Stimulated activated CD8-positive, alpha-beta memory T cell treated with anti-CD3 and anti-CD28 coated beads, Interleukin-4, amount 100 ng/mL, for 1 hour (primary cell): ENCODE measurements at places on chromosomes 5 and 9.

DNA sequence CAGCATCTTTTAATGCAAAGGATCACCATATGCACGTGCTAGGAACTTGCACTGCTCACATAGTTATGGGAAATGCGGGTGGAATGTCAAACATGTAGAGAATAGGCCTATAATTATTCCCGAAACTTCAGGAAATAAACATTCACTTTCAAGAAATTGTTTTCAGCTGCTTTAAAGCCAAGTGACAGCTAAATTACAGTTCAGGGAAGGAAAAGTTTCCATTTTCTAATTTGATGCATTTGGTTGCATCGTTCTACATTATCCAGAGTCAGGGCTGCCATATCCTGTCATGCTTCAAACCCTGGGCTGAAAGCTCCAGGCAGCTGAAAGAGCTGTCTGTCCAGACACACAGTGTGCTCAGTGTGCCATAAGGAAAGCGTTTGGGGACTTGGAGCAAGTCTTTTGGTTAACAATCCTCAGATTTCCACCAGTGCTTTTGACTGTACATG is 518.1 kb downstream of the CSNK1G3 start:
- no peak for DNase-seq

- DNase-seq, result no peak
These were observed 3.4 kb downstream of the PDLIM4 start for GRCh38 chr5:132260714-132261551.

DNA sequence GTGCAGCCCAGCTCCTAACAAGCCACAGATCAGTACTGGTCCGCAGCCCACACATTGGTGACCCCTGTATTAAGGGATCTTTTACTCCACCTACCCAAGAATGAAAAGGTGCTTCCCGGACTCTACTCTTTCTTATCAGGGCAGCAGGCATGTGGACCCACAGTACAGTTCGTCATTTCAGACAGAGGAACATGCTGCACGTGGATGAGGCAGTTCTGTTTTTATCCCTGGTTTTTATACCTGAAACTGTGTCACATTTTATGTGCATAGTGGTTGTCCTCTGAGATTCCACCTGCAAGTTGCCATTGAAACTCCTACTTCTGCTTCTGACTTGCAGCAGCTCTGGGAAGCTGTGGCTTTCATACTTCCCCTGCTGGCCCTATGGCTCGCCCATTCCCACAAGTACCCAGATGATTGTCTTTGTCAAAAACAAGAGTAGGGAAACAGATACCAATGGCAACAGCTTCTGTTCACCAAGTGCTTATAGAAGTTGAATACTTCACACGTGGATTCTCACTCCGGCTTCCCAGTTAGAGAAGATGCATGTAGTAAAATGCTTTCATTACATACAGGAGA is 208.0 kb downstream of the TRIO start:
- DNase-seq, result no peak

DNA sequence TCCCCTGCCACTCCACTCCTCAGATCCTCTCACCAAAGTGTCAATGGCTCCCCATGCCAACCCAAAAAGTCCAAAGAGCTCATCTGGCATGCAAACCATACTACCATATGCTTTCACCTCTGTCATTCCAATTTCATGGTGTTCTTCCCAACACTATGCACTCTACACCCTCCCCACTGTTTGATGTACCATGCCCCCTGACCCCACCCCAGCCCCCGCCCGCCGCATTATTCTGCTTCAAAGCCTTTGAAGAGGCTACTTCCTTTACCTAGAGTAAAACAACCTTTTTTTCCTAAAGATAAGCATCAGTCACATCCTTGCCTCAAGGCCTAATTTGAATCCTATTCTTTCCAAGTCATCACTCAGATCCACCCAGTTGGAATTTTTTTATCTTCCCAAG is 226.3 kb downstream of the DEPDC1B start:
- DNase-seq, result no peak

- DNase-seq, result no peak
These were observed 94.5 kb upstream of the CD180 start for GRCh38 chr5:67291066-67291465.

DNA sequence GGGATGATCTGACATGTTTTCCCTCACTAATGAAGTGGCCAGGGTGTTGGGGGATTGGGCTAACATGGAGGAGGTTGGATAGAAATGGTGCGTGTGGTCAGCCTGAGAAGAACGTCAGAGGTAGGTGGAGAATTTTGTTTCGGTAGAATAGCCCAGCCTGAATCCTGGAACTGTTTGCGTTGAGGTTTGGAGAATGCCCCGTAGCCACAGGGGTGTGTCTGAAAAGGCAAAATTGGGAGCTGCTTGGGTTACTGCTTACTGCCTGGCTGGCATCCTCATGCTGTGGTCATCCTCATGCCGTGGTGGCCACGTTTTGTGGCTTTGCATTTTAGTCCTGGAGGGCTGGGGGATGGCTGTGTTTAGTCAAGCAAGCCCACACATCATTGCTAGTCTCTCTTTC is 236.9 kb downstream of the GOLPH3 start:
- DNase-seq, result no peak

DNA sequence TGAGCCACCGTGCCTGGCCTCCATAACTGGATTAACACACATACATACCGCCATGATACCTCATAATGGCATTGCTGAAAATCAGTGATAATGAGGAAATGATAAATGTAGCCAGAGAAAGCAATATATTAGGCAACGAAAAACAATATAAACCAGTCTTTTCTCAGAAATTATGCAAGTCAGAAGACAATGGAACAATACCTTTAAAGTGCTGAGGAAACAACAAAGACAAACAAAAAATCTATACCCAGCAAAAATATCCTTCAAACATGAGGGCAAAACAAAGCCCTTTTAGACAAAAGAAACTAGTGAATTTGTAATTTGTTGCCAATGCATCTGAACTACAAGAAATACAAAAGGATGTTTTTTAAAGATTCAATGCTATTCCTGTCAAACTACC is 98.2 kb upstream of the TNFAIP8 start:
- DNase-seq, result no peak

DNA sequence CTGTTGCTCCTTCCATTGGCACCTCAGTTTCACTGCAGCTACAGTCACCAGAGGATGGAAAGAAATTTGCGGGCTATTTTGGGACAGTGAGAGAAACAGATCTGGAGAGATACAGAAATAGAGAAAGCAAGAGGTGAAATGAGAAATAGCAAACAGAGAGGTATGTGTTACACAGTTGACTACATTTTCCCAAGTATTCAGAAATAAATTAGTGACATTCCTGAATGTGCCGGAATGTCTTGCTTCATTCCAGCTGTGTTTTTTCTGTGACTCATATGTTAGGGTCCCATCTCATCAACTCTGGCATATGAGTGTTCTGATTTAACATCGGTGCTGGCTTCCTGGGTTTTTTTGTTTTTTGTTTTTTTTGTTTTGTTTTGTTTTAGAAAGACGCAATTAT is 63.8 kb upstream of the ZNF462 start:
- DNase-seq, result no peak

GRCh38 chr5:132392978-132393825 is 23.7 kb downstream of the SLC22A5 start:
- DNase-seq, result no peak

- DNase-seq, result no peak
These were observed 2.3 kb upstream of the IRX2 start for GRCh38 chr5:2753452-2754420.

- DNase-seq, result no peak
These were observed 106.3 kb downstream of the HOMER1 start for GRCh38 chr5:79407591-79407990.

- DNase-seq, result no peak
These were observed 2051.3 kb upstream of the CDH9 start for GRCh38 chr5:29089591-29090130.

- DNase-seq, result no peak
These were observed 100.0 kb downstream of the ZSWIM6 start for GRCh38 chr5:61431923-61432620.

GRCh38 chr5:44809956-44810420 is 1.2 kb downstream of the MRPS30 start:
- no peak for DNase-seq

DNA sequence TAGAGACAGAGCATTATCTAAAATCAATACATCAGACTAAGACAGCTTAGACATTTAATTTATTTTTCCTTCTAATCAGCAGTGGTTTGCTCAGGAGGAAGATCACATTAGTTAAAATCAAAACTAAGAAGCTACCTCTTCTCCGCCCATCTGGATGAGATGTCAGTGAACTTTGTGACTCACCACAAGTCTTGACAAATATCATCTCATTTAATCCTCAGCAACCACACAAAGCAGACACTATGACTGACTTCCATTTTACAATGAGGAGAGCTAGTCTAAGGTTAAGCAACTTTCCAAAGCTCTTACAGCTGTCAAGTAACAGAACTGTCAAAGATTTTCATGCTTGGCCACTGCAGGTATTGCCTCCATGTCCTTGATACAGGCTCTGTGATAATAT is 289.5 kb downstream of the DEPDC1B start:
- no peak for DNase-seq

GRCh38 chr9:13083963-13084528 is 195.4 kb downstream of the MPDZ start:
- no peak for DNase-seq

GRCh38 chr5:45274241-45274640 is 421.9 kb downstream of the HCN1 start:
- no peak for DNase-seq

DNA sequence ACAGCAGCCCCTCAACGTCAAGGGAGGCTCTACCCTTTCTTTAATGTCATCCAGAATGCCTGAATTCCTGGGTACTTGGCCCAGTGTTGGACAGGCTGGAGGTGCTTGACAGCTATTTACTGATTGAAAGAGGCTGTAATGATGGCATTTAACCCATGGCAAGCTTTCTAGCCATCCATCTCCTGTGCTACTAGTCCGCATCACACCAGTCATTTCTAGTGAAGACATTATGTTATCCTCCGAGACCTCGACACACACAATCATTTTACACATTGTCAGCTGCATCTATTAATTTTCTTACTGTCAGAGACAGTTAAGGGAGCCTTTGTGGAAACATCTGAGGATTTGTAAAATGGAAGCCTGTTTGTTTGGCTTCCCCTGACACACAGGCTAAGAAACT is 149.3 kb upstream of the FSTL4 start:
- no peak for DNase-seq

- peak; percentile 53 for DNase-seq
These were observed 6.9 kb downstream of the NOL6 start for GRCh38 chr9:33466565-33467495.

GRCh38 chr9:89743573-89744254 is 138.9 kb downstream of the GADD45G start:
- peak; percentile 21 for DNase-seq

DNA sequence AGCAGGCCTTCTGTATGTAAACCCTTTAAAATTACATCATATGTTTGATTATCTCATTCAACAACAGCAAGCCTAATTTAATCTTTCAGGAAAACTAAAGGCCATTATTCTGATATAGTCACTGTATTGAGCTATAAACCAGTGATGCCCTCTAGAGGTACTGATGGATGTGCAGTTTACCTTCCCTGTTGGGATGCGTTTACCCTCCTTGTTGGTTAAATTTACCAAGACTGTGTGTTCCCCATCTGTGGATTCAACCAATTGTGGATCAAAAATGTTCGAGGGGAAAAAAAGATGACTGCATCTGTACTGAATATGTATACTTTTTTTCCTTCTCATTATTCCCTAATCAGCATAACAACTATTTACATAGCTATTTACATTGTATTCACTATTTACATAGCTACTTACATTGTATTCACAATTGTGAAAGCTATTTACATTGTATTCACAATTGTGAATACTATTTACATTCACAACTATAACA is 3.7 kb upstream of the BAAT start:
- DNase-seq, result no peak

DNA sequence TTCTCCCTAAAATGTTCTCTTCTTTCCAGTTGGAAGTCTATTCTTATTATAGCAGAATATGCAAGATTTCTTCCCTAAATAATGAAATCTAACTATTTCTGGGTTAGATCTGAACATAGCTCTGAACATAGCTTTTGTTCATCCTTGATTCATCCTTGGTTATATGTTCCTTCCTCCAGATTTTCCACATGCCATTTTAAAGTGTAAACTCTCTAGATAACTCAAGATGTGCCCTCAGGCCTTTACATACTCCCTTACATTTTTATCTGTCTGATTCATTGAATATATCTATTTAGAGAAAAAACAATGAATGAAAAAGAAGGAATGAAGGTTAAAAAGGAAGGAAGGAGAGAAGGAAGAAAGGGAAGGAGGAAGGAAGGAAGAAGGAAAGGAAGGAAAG is 100.9 kb downstream of the FBXO38 start:
- no peak for DNase-seq

- no peak for DNase-seq
These were observed 67.6 kb downstream of the TLE4 start for GRCh38 chr9:79639354-79639753.

DNA sequence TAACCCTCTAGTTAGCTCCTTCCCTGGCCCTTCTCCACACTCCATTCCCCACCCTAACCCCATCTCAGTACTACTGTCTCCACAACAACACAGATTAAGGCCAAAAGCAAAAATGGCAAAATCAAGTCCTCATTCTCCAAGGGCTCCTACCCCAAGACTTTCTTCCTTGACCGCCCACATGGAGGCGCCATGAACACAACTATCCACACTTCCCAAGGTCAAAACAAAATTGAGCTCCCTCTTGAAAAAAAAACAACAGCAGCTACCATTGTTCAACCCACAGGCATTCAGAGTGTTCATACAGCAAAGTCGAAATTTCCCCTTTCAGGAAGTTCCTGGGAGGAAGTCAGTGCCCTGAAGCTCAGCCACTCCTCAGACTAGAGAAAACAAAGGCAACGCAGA is 54.4 kb downstream of the GNAQ start:
- peak; percentile 34 for DNase-seq

GRCh38 chr9:7316967-7317366 is 482.6 kb downstream of the DMAC1 start:
- no peak for DNase-seq

GRCh38 chr5:17259630-17260257 is 42.3 kb downstream of the BASP1 start:
- no peak for DNase-seq

DNA sequence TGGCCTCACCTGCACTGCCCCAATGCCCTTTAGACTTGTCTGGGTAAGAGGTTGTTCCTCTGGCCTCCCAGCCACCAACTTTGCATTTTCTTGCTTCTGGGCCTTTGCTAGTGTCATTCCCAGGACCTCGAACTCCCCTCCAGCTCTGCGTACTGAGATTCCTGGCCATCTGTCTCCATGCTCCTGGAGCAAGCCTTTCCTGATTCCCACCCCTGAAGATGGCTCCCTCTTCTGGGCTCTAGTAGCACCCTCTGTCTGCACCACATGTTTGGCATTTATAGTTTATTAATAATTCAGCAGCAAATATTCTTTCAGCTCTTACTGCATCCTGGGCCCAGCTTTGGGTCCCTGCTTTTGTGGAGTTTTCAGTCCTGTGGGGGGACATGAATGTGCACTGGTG is 14.9 kb downstream of the FAM163B start:
- DNase-seq, result no peak

DNA sequence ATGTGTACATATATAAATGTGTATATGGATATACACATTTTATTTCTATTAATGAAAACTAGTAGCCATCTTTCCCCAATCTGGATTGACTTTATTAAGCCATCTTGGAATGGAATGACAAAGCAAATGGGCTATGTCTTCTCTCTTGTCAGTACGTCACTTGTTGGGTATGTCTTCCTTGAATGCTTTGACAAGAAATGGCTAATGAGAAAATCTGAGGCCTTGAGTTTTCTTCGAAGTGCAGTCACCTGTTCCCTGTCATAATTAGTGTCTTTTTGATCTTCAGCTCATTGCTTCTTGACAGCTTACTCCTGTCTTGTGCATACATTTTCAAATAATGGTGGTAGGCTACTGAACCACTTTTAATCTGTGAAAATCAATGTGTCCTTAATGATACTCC is 243.2 kb upstream of the RGMB start:
- DNase-seq, result no peak
